ENCODE measurements at places on chromosomes 3 and 15. TPM values are rescaled to one million over a fixed set of nuclear protein-coding genes. Genes with fewer than 3 reads are reported as not detected.
A peak's percentile ranks its signal among the peaks of the same experiment; 100 is the strongest.

- DNase-seq, result no peak
Measured at GRCh38 chr3:129003578-129004112, 2.5 kb downstream of the EFCC1 start.

GRCh38 chr15:31352911-31353811 is 26.5 kb downstream of the KLF13 start:
- peak; percentile 91 for DNase-seq

- no peak for DNase-seq
Measured at GRCh38 chr15:88395872-88396781, 71.1 kb downstream of the MRPL46 start.

GRCh38 chr15:90465930-90466567 is 63.7 kb upstream of the CRTC3 start:
- DNase-seq, result no peak

DNA sequence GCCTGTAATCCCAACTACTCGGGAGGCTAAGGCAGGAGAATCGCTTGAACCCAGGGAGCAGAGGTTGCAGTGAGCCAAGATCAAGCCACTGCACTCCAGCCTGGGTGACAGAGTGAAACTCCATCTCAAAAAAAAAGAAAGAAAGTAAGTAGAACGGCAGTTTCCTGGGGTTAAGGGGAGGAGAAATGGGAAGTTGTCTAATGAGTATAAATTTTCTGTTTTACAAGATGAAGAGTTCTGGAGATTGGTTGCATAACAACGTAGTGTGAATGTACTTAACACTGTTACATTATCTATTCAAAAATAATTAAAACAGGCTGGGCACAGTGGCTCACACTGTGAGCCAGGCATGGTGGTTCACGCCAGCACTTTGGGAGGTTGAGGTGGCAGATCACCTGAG is 45.4 kb downstream of the GRK7 start:
- DNase-seq, result no peak

GRCh38 chr3:177563792-177564191 is 366.5 kb upstream of the TBL1XR1 start:
- no peak for DNase-seq

GRCh38 chr3:110344487-110344886 is 727.1 kb upstream of the NECTIN3 start:
- DNase-seq, result no peak

DNA sequence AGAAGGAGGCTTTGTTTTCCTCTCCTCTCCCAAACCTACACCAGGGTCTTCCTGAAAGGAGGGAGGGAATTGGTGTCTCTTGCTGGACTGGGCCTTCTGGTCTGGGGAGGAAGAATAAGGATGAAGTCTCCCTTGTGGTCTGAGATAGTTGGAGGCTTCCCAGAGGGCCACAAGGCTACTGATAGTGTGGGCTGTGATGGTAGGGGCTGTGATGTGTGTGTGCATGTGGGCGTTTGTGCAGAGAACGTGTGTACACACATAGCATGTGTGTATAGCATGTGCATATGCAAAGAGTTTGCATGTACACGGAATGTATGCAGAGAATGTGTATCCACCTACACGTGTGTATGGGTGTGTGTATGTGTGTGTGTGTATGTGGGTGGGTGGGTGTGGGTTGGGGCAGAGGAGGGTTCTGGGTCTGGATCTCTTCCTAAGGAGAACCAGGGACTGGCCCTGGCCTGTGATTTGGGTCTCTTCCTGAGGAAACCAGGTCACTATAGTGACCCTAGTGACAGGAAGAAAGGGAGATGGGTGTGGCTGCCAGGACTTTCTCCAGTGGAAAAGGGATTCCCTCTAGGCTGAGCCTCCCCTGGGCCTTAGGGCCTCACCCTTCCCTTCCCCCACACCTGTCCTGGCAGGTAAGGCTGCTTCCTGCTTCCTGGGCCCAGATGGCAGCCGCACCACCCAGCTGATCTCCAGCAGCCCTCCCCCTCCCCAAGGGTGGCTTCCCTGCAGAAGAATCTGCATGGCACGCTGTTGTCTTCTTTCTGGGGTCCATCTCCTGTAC is 1.7 kb downstream of the FLNB start:
- no peak for DNase-seq

DNA sequence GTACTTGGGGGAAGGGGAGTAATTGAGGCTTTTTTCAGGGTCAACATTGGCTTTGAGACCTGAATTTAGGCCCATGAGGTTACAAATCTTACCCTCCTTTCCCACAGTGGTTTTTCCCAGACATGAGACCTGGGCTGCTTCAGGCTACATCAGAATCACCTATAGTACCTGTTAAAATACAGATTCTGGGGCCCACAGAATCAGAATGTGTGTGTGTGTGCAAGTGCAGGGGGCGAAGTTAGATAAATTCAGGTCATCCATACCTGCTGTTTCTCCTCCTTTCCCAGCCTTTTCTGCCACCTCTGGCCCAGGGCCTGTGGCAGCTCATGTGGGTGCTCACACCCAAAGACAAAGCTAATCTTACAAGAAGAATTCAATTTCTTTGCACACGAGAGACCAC is 110.5 kb downstream of the RAB11A start:
- DNase-seq, result no peak

DNA sequence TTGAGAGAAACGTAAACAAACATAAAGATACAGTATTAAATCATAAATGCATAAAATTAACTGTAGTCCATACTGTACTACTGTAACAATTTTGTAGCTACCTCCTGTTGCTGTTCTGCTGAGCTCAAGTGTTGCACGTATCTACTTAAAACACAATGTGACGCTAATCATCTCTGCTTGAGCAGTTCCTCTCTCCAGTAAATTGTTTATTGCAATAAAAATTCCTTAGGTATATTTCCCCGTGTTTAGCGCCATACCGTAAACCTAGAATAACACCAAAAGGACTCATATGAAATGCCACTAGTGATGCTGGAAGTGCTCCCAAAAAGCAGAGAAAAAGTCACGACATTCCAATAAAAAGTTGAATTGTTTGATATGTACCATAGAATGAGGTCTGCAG is 152.3 kb downstream of the LRRN1 start:
- DNase-seq, result no peak

DNA sequence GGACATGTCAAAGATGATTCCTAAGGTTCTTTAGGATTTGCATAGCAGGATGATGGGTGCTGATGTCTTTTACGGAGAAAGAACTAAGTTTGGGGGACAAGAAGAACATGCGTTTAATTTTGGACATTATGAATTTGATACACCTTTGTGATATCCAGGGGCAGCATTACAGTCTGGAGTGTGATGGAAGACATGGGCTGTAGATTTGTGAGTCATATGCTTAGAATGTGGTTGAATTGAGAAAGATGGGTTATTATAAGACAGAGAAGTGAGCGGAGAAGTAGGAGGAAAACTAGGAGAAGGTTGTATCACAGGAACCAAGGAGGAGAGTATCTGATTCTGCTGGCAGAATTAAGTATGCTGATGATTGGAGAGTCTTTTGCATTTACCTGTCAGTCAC is 20.6 kb downstream of the NEO1 start:
- DNase-seq, result no peak

DNA sequence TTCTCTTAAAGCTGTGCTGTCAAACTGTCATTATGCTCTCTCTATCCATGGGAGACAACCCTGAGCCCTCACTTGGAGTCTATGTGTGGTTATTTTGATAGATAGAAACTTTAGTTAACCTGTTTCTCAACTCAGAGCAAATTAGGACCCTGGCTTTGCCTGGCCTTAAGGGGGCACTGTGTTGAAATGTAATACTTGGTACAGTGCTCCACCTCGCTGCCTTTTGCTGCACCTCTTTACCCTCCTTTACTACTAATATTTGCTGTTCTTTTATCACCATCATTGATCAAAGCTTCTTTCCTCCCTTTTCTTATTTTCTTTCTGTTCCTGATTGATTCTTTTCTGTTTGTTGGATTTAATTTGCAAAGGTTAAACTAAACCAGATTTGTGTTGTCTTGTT is 34.3 kb downstream of the STT3B start:
- DNase-seq, result no peak

DNA sequence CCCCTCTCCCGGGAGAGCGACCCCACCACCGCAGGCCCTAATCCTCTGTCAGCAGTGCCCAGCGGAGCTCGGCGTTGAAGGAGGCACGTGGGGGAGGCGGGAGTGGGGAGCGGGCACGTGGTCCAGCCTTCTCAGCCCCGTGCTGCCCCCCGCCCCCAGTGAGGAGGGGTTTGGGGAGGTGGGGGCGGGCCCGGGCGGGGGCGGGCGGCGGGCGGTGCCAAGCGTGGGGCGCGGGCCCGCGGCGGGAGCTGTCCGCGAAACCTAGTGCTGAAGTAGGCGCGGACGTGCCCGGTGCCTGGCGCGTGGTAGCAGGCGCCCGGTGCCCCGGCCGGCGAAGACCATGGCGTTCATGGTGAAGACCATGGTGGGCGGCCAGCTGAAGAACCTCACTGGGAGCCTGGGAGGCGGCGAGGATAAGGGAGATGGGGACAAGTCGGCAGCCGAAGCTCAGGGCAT is at the start of gene CPLX3:
TSS of gene CPLX3 (plus strand) at position 264 of the 456 bp plus-strand sequence. CDS start at position 341, 77 bp downstream.
- DNase-seq, result no peak

Gene ZMYND10
- 0.26 TPM for total RNA-seq

Gene ZSCAN29
- 31.9 TPM for total RNA-seq

Gene SENP5
- 41.3 TPM for total RNA-seq

Gene CPN2
- total RNA-seq, result not detected

Gene SPINK8
- total RNA-seq, result not detected

Gene GPR176
- total RNA-seq, result 79.6 TPM

Gene EBLN2
- 3.0 TPM for total RNA-seq

Gene ZNF660
- total RNA-seq, result 3.3 TPM

Gene OR5H15
- total RNA-seq, result not detected

Gene CSPG5
- total RNA-seq, result under 0.01 TPM

Gene GOLGA8N
- 3.6 TPM for total RNA-seq

Gene COL6A6
- total RNA-seq, result 0.83 TPM

Gene TEX55
- total RNA-seq, result not detected
